ENCODE measurements at places on chromosomes 5 and 9. TPM values are rescaled to one million over a fixed set of nuclear protein-coding genes. Genes with fewer than 3 reads are reported as not detected.

Gene WNK2
- under 0.01 TPM for total RNA-seq

Gene SEC24A
- total RNA-seq: 18.5 TPM

Gene RNF183
- total RNA-seq: not detected

Gene FGD3
- not detected for total RNA-seq

DNA sequence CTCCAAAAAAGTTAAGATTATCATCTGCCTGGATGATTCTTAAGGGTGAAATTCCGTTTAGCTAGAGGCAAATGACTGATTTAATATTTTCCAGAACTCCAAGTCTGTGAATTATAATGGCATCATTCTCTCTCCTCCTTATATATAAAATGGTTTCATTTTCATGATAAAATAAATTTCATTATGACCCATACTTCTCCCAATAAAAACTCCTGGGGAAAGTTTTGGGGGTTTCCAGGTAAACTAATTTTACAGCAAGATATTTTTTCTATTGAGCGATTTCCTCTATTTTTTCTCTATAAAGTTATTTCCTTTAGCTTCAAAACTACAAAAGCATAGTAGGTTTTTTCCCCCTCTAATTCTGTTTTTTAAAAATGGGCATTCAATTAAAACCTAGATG is 7.6 kb upstream of the OTULIN start:
- no peak for DNase-seq

GRCh38 chr5:150660108-150660831 is 781 bp upstream of the MYOZ3 start:
- DNase-seq: no peak

DNA sequence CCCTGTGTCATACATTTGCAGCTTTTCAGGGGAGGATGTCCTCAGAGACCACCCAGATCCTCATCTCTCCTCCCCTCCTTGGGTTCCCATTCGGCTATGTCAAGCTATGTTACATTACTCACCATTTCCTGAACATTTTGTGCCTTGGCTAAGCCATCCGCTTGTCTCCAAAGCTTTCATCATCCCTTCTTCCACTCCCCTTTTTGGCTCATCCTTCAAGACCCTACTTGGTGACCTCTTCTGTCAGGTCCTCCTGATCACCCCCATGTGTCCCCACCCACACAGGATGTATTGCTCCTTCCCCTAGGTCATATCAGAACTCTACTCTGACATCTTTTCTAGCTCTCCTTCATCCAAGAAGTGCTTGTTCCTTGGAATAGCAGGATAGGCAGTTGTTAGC is 81.8 kb downstream of the BOD1 start:
- DNase-seq: no peak

DNA sequence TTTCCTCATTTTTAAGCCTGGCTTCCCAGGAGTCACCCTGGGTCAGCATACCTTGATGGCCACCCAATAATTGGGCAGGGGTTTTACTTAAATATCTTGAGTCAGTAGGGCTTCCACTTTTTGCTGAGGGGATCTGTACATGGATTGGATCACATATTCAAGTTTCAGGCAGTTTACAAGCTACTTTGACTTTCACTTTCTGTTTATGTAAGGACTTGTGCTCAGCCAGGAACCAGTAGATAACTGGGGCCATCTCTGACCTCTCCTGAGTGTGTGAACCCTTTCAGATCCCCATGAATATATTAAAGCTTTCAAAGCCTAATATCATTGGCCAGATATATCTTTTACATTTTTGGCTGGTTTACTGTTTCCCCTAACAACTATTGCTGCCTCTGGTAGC is 45.1 kb downstream of the SLCO6A1 start:
- DNase-seq: no peak
